ENCODE measurements at places on chromosomes 2 and 18. TPM values are rescaled to one million over a fixed set of nuclear protein-coding genes. Genes with fewer than 3 reads are reported as not detected.

The KHK gene
- total RNA-seq, result 7.2 TPM

The STPG4 gene
- total RNA-seq, result 1.0 TPM

The PAX3 gene
- not detected for total RNA-seq

The OTOS gene
- not detected for total RNA-seq

The HES6 gene
- 2.0 TPM for total RNA-seq

The HSPE1 gene
- 65.8 TPM for total RNA-seq

The GALNT5 gene
- total RNA-seq, result not detected

The TLX2 gene
- total RNA-seq, result not detected

The NT5DC4 gene
- total RNA-seq, result not detected

The NGEF gene
- total RNA-seq, result not detected

The GPR45 gene
- total RNA-seq, result not detected

The ZNF396 gene
- 7.3 TPM for total RNA-seq

The TEKT4 gene
- total RNA-seq, result not detected

DNA sequence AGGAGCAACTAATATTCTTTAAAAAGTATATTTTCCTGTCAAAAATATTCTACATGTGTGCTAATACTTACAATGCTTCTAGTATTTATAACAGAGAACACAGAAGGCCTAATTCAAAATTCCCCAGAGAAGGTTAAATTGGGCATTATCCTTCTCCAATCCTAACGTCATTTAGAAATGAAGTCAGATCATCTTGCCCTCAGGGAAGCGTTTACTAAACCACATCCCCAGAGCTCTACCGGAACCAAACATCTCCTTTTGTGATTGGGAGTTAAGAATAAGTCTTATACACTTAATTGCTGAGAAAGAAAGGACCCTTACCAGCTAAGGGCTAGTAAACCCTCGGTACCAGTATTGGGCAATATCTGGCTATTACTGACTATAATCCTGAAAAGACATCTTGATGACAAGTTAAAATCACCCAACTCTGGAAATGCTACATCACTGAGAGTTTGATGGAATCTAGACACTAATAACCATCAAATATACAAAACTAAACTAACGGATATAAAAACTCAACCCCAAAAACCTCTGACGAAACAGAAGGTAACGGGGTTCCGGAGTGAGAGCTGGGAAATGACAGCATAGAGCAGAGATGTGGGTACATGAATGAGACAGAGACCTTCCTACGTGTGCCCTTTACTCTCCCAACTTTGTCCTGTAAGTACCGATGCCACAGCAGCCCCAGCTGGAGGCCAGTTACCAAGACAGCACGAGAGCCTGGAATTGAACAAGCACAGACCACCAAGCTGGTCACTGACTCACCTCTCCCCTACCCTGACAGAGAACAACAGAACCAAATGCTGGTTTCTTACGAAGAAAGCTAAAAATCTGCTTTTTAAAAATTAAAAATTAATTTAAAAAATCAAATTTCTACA is 35.0 kb downstream of the WDSUB1 start:
- H3K4me1 ChIP-seq, result peaks cover 3% of the 10 kb centered on the region
- H3K27me3 ChIP-seq, result no peaks in the 10 kb centered on the region
- no peak for DNase-seq
- H3K36me3 ChIP-seq, result no peaks in the 10 kb centered on the region

DNA sequence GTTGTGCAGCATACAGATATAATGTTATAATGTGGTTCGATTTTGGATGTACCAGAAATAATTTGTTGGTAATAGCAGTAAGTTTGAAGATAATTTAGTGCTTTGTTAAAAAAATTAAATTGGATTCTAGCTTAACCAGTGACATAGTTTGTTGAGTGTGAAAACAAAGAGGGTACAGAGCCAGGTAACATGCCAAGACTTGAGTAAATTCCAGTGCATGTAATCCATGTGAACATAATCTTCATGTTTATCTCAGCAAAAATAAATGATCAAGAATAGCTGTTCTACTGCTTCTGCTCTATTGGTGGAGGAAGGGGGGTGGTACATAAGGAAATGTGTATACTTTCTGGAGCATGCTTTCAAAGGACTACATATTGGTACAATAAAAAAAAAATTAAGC is 165.8 kb downstream of the DNAH7 start:
- H3K4me3 ChIP-seq, result no peak overlapping the region
- H3K4me1 ChIP-seq, result no peaks in the 10 kb centered on the region
- peaks cover 3% of the 10 kb centered on the region for H3K27me3 ChIP-seq
- DNase-seq, result no peak
- H3K36me3 ChIP-seq, result peaks cover 4% of the 10 kb centered on the region

GRCh38 chr2:135791418-135792190 is 45.4 kb downstream of the LCT start:
- H3K27ac ChIP-seq, result no peak overlapping the region
- no peaks in the 10 kb centered on the region for H3K27me3 ChIP-seq
- H3K36me3 ChIP-seq, result no peaks in the 10 kb centered on the region
- peak overlapping the region; percentile 33 for H3K4me3 ChIP-seq

DNA sequence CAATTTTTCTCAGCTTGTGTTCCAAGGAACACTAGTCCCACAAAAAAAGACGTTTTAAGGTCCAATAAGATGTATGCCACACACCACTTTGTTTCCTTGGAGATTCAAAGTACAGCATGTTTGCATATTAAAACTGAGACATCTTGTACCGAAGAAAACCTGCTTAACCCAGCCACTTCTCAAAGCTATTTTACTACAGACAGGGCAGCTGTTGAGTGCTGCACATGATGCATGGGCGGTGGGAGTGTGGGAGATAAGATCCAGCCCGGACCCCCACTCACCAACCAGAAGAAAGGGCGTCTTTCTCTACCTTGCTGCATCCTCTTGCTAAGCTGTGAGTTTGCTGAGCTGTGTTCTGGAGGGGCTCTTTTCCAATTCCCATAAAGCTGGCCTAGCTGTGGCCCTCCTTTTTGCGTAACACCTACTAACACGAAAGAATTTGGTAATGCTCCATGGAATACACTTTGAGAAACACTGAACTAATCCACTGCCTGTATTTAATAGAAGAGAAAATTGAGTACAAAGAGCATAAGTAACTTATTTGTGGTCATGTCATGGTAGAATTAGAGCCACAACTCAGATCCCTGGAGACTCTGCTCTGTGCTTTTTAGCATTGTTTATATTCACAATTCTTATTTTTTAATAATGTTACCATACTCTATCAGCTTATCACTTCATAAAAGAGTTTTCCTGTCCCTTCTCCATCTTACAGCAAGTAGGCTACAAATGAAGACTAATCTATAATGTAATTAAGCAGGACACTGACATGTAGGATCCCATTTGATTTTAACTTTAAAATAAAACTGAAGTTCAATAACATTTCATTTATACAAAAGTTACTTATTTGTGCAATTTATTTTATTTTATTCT is 90.0 kb downstream of the PLEKHM3 start:
- no peaks in the 10 kb centered on the region for H3K27me3 ChIP-seq
- H3K36me3 ChIP-seq, result peaks cover 11% of the 10 kb centered on the region
- no peak for DNase-seq

DNA sequence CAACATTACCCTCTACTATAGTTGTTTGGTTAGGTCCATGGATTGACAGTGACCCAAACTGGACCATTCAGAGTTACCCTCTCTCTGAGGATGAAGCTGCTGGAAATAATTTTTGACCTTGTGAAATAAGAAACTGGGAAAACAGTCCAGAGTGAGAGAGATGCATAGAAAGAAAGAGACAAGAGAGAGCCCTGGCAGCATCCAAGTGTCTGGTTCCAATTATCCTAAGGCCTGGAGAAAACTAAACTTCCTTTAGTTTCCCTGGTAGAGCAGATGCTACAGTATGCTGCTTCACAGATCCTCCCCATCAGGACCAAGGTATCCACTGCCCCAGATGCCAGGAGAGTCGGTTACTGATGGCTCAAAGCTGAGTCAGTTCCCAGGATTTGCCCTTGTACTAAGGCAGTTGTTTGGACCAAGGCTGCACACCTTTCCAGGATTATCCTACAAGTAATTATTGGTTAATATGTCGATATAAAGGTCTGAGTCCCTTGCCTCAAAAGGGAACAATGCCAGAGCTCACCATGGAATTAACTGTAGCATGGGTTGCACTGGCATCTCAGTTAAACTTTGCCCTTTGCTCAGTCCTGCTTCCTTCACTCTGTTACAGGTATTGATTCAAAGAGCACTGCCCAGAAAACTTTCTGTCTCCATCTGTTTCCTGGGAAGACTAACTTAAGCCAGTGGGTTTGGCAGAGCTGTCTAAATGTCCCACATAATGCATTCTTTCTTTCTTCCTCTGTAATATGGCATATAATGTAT is 14.6 kb upstream of the CHN1 start:
- no peak overlapping the region for H3K27ac ChIP-seq
- no peak overlapping the region for H3K4me3 ChIP-seq
- DNase-seq, result no peak
- H3K4me1 ChIP-seq, result no peaks in the 10 kb centered on the region

GRCh38 chr2:101887328-101887727 is 104.4 kb upstream of the IL1R2 start:
- no peak for DNase-seq
- no peak overlapping the region for H3K4me3 ChIP-seq
- H3K36me3 ChIP-seq, result peaks cover 91% of the 10 kb centered on the region
- H3K27me3 ChIP-seq, result no peaks in the 10 kb centered on the region
- no peak overlapping the region for H3K27ac ChIP-seq

- no peak overlapping the region for H3K27ac ChIP-seq
- H3K27me3 ChIP-seq, result peaks cover 1% of the 10 kb centered on the region
- H3K4me1 ChIP-seq, result no peaks in the 10 kb centered on the region
- no peak overlapping the region for H3K4me3 ChIP-seq
Observed at GRCh38 chr2:109692013-109692743, 78.0 kb downstream of the SOWAHC start.

DNA sequence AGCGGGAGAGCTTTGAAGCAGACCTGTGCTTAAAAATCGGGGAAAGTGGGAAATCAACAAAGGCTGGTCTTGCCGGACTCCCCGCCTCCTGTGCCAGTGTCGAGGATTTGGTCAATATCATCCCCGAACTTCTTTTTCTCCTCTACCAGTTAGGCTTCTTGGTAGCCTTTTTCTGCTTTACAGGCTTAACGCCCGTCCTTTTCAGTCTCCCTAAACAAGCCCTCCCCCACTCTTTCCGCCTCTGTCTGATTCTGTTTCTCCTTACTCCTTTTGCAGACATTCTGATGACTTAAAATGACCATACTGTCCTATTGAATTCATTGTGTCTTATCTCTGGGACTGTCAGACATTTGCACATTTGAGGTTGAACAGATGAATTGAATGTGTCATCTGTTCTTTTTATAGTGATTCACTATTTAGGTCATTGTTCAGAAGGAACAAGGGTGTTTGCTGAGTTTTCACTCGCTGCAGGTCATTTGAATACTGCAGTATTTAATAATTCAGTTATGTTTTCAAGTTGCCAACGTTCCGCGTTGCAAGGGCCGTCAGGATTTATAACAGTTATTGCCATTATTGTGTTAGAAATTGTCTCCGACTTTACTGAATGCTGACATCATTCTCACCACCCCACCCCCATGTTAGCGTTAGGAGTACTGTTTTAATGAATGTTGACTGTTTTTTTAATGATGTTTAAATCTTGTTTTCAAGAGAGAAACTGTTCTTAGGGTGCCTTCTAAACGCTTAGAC is 1.1 kb downstream of the ITGAV start:
- H3K4me1 ChIP-seq, result peaks cover 13% of the 10 kb centered on the region
- DNase-seq, result peak; percentile 29
- H3K27me3 ChIP-seq, result no peaks in the 10 kb centered on the region
- peak overlapping the region; percentile 92 for H3K4me3 ChIP-seq
- H3K36me3 ChIP-seq, result no peaks in the 10 kb centered on the region

DNA sequence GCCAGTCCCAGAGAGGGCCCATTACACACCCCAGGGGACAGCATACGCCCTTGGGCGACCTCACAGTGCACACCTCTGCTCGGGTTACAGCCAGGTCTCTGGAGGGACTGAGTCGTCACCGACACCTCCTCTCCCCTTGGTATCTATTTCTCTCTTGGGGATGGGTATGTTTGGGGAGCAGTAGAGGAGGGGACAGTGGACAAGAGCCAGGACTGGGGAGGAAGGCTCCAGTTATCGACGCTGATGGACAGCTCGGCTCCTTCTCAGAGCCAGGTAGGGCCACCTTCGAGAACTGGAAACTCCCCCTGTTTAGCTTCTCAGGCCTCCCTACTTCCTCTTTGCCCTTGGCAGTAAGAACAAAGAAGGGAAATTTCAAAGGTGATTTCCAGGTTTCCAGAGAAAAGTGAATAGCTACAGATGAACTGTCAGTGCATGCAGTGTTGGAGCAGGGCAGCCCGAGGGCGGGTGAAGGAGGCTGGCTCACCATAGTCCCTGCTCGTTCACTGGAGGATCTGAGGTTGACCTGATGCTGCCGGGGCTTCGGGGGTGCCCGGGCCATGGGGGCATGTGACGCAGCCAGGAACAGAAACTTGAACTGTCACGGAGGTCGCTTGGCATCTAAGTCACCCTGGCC is 4.4 kb upstream of the SEMA4C start:
- peaks cover 27% of the 10 kb centered on the region for H3K4me1 ChIP-seq
- no peak overlapping the region for H3K4me3 ChIP-seq
- H3K27me3 ChIP-seq, result no peaks in the 10 kb centered on the region
- no peaks in the 10 kb centered on the region for H3K36me3 ChIP-seq

GRCh38 chr18:55982992-55983391 is 395.0 kb upstream of the TCF4 start:
- H3K36me3 ChIP-seq, result no peaks in the 10 kb centered on the region
- no peak overlapping the region for H3K4me3 ChIP-seq
- H3K27me3 ChIP-seq, result peaks cover 7% of the 10 kb centered on the region
- no peak for DNase-seq
- no peak overlapping the region for H3K27ac ChIP-seq

- no peak for DNase-seq
- no peaks in the 10 kb centered on the region for H3K36me3 ChIP-seq
- H3K27ac ChIP-seq, result no peak overlapping the region
Observed at GRCh38 chr2:134791616-134792015, 46.8 kb upstream of the ACMSD start.

DNA sequence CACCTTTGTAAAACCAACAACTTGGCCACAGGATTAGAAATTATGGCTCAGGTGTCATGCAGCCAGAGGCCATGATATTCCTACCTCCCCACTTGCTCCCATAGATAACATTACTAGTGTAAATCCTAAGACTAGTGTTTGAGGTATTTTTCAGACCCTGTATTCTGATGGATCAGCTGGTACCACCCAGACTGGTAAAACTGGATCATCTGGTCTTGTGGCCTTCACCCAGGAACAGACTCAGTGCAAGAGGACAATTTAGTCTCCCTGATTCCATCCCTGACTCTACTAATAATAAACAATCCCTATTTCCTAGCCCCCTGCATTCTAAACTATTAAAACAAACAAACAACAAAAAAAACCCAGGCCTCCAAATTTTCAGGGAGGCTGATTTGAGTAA is 121.0 kb downstream of the ALPK2 start:
- peaks cover 4% of the 10 kb centered on the region for H3K4me1 ChIP-seq
- no peak for DNase-seq
- no peak overlapping the region for H3K27ac ChIP-seq
- H3K36me3 ChIP-seq, result no peaks in the 10 kb centered on the region
- no peaks in the 10 kb centered on the region for H3K27me3 ChIP-seq

- no peak for DNase-seq
- no peak overlapping the region for H3K27ac ChIP-seq
- H3K4me3 ChIP-seq, result no peak overlapping the region
- no peaks in the 10 kb centered on the region for H3K36me3 ChIP-seq
- peaks cover 4% of the 10 kb centered on the region for H3K4me1 ChIP-seq
Observed at GRCh38 chr18:6731222-6731596, 1.7 kb downstream of the ARHGAP28 start.

GRCh38 chr2:109670556-109671411 is 56.6 kb downstream of the SOWAHC start:
- H3K36me3 ChIP-seq, result no peaks in the 10 kb centered on the region
- no peaks in the 10 kb centered on the region for H3K27me3 ChIP-seq
- DNase-seq, result no peak
- no peak overlapping the region for H3K4me3 ChIP-seq
- no peaks in the 10 kb centered on the region for H3K4me1 ChIP-seq

Measured in naive thymus-derived CD8-positive, alpha-beta T cell (primary cell).